ENCODE measurements at places on chromosomes 13 and 19.

GRCh38 chr13:71474936-71475335 lies 392.1 kb downstream of the DACH1 start:
- no peak for DNase-seq

- no peak for DNase-seq
Measured at GRCh38 chr19:17811103-17811502, 10.2 kb downstream of the INSL3 start.

GRCh38 chr19:44626048-44626624 lies 12.8 kb downstream of the IGSF23 start:
- no peak for DNase-seq

DNA sequence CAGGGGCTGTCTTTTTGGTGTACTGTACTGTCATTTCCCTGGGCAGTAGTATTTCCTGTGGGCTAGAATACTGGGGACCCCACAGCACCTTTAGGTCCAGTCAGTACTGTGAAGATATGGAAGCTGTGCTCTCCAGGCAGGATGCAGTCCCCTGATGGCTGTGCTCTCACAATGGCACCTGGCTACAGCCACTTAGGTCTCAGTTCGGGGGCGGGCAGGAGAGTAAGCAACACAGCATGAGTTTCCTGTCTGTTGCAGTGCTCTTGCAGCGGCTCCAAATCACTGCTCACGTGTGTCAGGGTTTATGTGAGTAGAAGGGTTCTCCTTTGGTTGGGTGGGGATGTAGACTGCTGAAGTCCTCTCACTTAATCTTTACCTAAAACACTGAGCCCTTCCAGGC lies 810.4 kb downstream of the DACH1 start:
- no peak for DNase-seq

DNA sequence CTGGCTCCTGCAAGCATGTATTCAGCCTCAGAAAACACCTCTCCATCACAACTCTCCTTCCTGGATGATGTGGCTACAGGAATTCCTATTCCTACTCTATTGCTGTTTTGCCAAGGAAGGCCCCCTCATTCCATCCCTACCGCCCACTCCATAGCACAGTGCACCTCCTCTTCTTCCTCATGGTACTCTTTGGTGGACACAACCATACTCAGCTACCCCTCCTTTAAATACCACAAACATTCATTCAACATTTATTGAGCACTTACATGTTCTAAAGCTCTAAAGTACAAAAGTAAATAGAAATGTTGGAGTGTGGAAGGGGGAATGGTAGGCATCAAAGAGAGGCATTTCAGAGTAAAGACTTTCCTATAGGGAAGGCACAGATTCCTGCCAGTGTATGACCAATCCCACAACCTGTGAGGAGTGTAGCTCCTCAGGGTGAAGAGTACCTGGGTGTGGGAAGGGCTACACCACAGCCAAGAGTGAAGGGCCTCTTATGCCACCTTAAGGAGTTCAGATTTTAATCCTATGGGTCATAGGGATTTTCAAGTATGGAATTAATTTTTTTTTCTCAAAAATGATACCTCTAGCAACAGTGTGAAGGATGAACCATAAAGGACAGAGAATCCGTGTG lies 42.5 kb downstream of the STARD13 start:
- DNase-seq: no peak

DNA sequence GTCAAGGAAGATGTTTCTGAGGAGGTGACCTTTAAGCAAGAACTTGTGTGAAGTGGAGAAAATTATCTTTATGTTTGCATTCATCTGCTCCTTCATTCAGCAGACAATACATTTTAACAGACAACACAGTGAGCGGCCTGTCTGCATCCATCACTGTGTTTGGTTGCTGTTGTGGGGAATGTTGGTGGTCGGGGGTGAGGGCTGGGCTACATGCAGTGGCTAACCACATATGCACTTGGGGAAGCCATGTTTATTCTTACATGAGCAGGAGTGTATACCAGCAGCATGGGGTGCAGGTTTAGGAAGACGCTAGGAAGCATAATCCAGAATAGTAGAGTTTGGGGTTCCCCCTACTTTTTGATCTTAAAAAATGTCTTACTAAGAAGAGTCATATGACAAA lies 66.4 kb downstream of the DHRS12 start:
- no peak for DNase-seq

- DNase-seq: no peak
Measured at GRCh38 chr19:3683405-3684053, 16.7 kb downstream of the PIP5K1C start.

- no peak for DNase-seq
Measured at GRCh38 chr13:106499113-106499512, 36.3 kb downstream of the EFNB2 start.
